Pancreas (tissue), 10 donors: ENCODE measurements at places on chromosomes 7 and 10.

- H3K36me3 ChIP-seq, result no peaks in the 10 kb centered on the region
- DNase-seq, result no peak
- H3K4me3 ChIP-seq, result no peak overlapping the region
- no peaks in the 10 kb centered on the region for H3K4me1 ChIP-seq
- no peaks in the 10 kb centered on the region for H3K27me3 ChIP-seq
Observed at GRCh38 chr7:95317966-95318365, 6.4 kb downstream of the PON1 start.

GRCh38 chr7:151410405-151411390 is 860 bp upstream of the WDR86 start:
- H3K36me3 ChIP-seq, result no peaks in the 10 kb centered on the region
- no peak overlapping the region for H3K4me3 ChIP-seq
- H3K4me1 ChIP-seq, result no peaks in the 10 kb centered on the region
- H3K27me3 ChIP-seq, result no peaks in the 10 kb centered on the region
- no peak for DNase-seq

DNA sequence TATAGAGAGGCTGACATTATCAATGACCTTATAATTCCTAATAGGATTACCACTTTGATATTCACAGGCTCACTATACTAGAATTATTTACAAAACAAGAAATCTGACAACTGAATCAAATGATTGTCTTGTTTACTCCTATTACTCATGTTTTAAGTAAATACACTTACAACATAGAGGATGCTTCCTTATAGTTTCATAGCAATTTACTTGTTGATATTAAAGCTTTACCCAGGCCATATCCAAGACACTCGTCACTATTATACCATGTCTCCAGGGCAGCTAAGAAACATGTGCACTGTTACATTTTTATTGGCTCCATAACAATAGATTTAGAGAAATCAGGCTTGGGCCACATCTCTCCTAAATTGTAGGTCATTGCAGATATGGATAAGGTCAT is 276.9 kb downstream of the HGF start:
- H3K4me1 ChIP-seq, result no peaks in the 10 kb centered on the region
- no peaks in the 10 kb centered on the region for H3K36me3 ChIP-seq
- H3K27me3 ChIP-seq, result no peaks in the 10 kb centered on the region
- no peak for DNase-seq
- H3K27ac ChIP-seq, result no peak overlapping the region
- no peak overlapping the region for H3K4me3 ChIP-seq

DNA sequence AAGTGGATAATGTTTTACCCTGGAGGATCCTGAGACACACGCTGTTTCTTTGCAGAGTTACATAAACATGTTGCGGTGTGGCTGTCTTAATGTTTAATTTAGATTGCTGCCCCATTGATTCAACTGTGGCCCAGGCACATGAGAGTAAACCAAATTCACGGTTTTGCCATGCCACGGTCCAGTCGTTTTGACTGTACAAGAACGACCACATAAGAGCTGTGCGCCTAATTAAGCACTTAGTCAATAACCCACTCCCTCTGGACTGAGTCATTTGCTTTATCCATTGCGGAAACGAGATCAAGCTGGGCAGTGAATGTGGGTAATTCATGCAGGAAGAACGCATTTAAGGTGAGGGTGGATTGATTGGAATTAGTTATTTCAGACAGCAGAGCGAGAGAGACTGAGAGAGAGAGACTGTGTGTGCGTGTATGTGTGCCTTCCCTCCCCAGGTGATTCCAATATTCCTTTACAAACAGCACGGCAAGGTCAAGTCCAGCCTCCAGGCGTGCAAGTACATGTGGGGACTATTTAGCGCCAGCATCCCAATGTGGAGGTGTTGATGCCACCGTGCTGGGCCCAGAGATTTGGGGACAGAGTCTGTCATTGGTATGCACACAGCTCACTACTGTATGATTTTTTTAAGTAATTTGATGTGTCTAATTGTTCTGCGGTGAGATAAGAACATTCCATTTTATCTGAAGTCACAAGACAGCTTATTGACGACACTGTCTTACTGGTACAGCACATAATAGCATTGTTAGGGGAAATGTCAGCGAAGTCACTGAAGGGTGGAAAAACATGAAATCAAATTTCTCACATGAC is 8.4 kb upstream of the TEX36 start:
- DNase-seq, result no peak
- H3K27me3 ChIP-seq, result no peaks in the 10 kb centered on the region
- no peaks in the 10 kb centered on the region for H3K36me3 ChIP-seq
- no peak overlapping the region for H3K4me3 ChIP-seq
- H3K4me1 ChIP-seq, result peaks cover 5% of the 10 kb centered on the region
- no peak overlapping the region for H3K27ac ChIP-seq

- H3K4me1 ChIP-seq, result peaks cover 29% of the 10 kb centered on the region
- H3K4me3 ChIP-seq, result no peak overlapping the region
- DNase-seq, result no peak
- peak overlapping the region; percentile 40 for H3K27ac ChIP-seq
Observed at GRCh38 chr10:125878957-125879835, 1.9 kb downstream of the DHX32 start.

DNA sequence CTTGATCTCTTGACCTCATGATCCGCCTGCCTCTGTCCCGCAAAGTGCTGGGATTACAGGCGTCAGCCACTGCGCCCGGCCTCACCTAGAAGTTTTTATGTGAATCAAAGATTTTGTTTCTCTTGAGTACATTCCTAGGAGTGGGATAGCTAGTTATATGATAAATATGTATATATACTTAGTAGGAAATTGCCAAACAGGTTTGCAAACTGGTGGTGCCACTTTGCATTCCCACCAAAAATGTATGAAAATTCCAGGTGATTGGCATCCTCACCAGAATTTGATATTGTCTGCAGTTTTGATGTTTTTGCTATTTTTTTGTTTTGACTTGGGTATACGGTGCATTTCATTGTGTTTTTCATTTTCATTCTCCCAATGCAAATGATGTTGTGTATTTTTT is 86.8 kb downstream of the NOD1 start:
- H3K36me3 ChIP-seq, result no peaks in the 10 kb centered on the region
- H3K4me1 ChIP-seq, result no peaks in the 10 kb centered on the region

GRCh38 chr7:132877573-132877972 is 204.3 kb downstream of the CHCHD3 start:
- H3K36me3 ChIP-seq, result no peaks in the 10 kb centered on the region
- DNase-seq, result no peak
- H3K4me3 ChIP-seq, result no peak overlapping the region
- no peaks in the 10 kb centered on the region for H3K4me1 ChIP-seq
- H3K27me3 ChIP-seq, result no peaks in the 10 kb centered on the region
- no peak overlapping the region for H3K27ac ChIP-seq

DNA sequence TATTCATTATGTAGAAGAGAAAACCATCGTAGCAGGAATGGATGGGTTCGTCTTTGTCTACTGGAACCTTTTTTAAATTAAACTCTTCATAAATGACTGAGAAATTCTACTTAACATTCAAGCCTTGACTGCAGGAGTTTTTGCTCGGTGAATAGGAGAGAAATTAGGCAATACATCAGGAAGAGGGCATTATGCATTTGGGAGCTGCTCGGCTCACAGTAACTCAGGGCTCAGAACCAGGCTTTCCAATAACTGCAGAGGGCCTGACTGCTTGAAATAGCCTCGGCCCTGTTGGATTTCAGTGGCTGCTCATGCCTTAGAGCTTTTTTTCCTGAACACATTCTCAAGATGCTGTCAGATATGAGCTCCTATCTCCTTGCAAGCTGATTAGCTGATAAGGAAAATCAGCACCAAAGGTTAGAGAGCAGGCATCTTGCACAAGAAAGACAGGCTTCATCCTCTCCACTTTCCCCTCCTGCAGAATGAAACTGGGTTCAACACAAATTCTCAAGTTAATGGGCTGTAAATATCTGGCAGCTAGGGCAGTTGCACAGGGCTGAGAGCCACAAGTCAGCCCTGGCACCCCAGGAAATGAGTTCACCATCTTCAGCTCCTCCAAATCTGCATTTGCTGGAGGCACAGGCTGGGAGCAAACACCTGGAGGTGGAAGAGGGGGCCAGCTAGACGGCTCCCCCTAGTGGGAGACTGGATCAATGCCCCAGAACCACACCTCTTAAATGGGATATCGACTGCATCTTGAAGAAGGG is 24.3 kb downstream of the TECTB start:
- H3K4me3 ChIP-seq, result no peak overlapping the region
- no peak overlapping the region for H3K27ac ChIP-seq
- H3K36me3 ChIP-seq, result no peaks in the 10 kb centered on the region
- H3K27me3 ChIP-seq, result no peaks in the 10 kb centered on the region

GRCh38 chr10:93954726-93955363 is 38.9 kb upstream of the PLCE1 start:
- H3K36me3 ChIP-seq, result no peaks in the 10 kb centered on the region
- no peaks in the 10 kb centered on the region for H3K4me1 ChIP-seq
- no peaks in the 10 kb centered on the region for H3K27me3 ChIP-seq
- no peak overlapping the region for H3K27ac ChIP-seq
- H3K4me3 ChIP-seq, result no peak overlapping the region

GRCh38 chr7:144133307-144133706 is 10.3 kb downstream of the OR2A14 start:
- no peak for DNase-seq
- H3K4me3 ChIP-seq, result no peak overlapping the region
- H3K27me3 ChIP-seq, result no peaks in the 10 kb centered on the region
- no peaks in the 10 kb centered on the region for H3K4me1 ChIP-seq

DNA sequence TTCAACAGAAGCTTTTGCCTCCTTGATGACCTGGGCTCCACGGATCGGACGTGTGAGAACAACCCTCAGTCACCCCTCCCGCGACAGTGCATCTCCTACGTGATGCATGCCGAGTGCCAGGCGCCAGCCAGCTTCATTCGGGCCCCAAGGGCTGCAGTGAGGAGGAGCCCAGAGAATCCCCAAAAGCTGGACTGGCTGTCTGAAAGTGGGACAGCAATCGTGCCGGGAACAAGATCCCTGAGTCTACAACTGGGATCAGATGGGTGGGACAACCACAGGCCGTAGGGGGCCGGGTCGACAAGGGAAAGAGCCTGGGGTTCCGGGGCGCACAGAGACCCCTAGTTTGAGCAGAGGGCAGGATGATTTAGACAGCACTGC is 27.2 kb downstream of the EBF3 start:
- no peak overlapping the region for H3K27ac ChIP-seq
- no peaks in the 10 kb centered on the region for H3K27me3 ChIP-seq
- H3K4me1 ChIP-seq, result no peaks in the 10 kb centered on the region
- H3K4me3 ChIP-seq, result no peak overlapping the region
- no peaks in the 10 kb centered on the region for H3K36me3 ChIP-seq
- no peak for DNase-seq

- H3K4me3 ChIP-seq, result no peak overlapping the region
- no peak overlapping the region for H3K27ac ChIP-seq
- no peaks in the 10 kb centered on the region for H3K4me1 ChIP-seq
- H3K36me3 ChIP-seq, result no peaks in the 10 kb centered on the region
- H3K27me3 ChIP-seq, result no peaks in the 10 kb centered on the region
Observed at GRCh38 chr7:32591938-32592337, 96.6 kb downstream of the AVL9 start.

DNA sequence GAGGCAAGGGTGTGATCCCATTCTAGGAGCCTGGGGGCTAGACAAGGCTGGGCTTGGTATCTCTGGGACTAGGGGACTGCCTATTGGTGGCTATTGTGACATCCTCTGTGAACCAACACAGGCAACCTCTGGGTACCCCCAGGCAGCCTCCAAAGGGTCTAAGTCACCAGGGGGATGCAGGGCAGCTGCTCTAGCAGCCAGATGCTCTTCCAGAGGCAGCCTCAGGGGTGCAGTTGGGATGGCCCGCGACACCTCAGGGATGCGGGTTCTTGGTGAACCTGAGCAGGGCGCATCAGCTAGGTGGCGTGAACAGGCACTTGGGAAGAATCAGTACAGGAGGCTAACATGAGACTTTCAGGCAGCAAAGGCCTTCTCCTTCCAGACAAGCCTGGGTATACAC is 1.6 kb upstream of the TMEM120A start:
- H3K36me3 ChIP-seq, result no peaks in the 10 kb centered on the region
- no peak overlapping the region for H3K4me3 ChIP-seq
- peak; percentile 51 for DNase-seq
- no peaks in the 10 kb centered on the region for H3K4me1 ChIP-seq
- no peak overlapping the region for H3K27ac ChIP-seq

GRCh38 chr7:37089972-37090371 is 358.7 kb downstream of the ELMO1 start:
- H3K36me3 ChIP-seq, result no peaks in the 10 kb centered on the region
- no peak for DNase-seq
- no peaks in the 10 kb centered on the region for H3K4me1 ChIP-seq
- no peaks in the 10 kb centered on the region for H3K27me3 ChIP-seq
- H3K27ac ChIP-seq, result no peak overlapping the region
- H3K4me3 ChIP-seq, result no peak overlapping the region

DNA sequence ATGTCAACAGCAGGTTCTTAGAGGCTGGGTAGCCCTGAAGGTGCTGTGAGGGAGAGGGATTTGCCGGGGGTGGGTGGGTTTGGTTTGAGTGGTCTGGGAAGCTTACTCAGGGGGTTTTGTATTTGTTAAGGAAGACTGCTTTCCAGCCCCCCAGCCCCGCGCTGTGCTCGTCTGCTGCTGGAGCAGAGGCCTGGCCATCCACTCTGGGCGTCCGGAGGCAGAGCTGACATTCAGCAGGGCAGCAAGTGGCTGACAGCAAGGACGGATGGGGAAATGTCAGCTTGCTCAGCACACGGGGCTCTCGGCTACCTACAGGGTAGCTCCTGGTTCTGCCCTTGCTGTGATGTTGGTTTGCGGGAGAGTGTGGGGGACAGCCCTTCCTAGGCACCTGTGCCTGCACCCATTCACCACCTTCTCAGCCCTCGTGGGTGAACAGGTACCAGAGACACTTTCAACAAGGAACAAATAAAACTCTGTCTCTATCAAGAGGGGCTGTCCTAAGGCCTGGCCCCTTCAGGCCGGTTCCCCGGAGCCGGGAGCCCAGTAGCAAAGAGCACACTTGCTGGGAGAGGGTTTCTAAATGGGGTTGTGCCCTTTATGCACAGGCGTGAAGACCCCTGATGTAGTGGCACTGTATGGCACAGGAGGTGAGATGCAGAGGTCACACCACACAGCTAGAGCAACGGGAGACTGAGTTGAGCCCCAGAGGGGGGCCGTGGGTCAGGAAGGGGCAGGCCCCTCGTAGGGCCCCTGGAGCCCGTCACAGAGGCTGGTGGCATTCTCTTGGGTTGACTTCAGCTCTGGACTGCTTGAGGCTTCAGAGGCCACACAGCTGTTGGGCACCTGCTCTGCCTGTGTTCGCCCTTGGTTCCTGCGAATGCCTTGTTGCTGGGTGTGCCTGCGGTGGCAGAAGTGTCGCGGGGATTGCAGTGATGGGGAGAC is 72.2 kb upstream of the SHH start:
- no peaks in the 10 kb centered on the region for H3K27me3 ChIP-seq
- no peak overlapping the region for H3K4me3 ChIP-seq
- H3K36me3 ChIP-seq, result no peaks in the 10 kb centered on the region
- no peaks in the 10 kb centered on the region for H3K4me1 ChIP-seq
- H3K27ac ChIP-seq, result no peak overlapping the region
- no peak for DNase-seq

DNA sequence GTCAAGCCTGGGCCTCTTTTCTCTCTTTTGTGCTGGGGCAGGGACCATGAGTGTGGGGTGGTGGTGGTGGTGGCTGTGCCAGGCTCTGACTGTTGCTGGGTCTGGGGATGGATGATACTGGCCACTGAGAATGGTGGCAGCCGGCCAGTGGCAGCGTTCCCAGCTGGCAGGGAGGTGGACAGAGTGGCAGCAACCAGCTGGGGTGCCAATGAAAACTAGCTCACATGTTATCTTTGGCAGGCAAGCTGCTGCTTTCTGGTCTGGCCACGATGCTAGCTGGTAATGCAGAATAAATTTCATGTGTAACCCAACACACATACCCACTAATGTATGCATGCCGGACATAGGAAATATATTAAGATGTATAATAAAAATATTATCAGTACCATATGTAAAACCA is 95.0 kb upstream of the SLC26A5 start:
- H3K27ac ChIP-seq, result no peak overlapping the region
- no peaks in the 10 kb centered on the region for H3K36me3 ChIP-seq
- no peaks in the 10 kb centered on the region for H3K27me3 ChIP-seq
- DNase-seq, result peak; percentile 74
- no peaks in the 10 kb centered on the region for H3K4me1 ChIP-seq
- H3K4me3 ChIP-seq, result no peak overlapping the region
